Stimulated activated CD8-positive, alpha-beta memory T cell treated with anti-CD3 and anti-CD28 coated beads, Interleukin-4, amount 100 ng/mL, for 1 hour (primary cell): ENCODE measurements at places on chromosomes 3 and 15.

DNA sequence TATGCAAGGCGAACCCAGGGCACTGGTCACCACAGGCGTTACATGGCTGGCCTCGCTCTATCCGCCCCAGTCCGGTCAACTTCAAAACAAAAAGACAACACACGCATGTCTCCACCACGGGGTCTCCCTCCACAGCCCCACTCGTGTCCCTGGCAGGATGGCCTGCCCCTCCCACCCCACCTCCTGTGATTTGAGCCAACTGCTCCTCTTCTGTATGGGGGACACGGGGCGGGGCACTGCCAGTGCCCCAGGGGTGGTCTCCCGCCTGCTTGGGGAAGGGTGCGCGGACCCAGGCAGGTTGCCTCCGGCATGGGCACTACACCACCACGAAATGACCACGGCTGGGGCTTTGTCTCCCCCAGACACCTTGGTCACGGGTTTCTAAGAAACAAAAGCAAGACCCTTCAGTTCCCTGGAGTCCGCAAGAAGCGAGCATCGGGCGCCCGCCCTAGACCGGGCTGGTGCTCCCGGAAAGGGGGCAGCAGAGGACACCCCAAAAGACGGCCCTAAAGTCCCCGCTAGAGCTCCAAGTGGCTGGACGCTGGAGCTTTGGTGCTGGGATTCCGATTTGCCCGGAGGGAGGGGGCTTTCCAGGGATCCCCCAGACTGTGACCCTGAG lies 219.3 kb upstream of the PRICKLE2 start:
- no peak for DNase-seq

- no peak for DNase-seq
Observed at GRCh38 chr3:182729903-182730674, 63.2 kb upstream of the ATP11B start.

- DNase-seq, result no peak
Observed at GRCh38 chr3:48927928-48928327, 9.3 kb downstream of the ARIH2 start.

GRCh38 chr3:8501371-8502131 lies at the start of gene LMCD1:
LMCD1 (plus strand) TSS chr3:8501823; CDS start chr3:8501939, 116 bp downstream.
- peak; percentile 66 for DNase-seq

GRCh38 chr3:122892118-122892960 lies 97.5 kb downstream of the SLC49A4 start:
- no peak for DNase-seq

GRCh38 chr15:33242165-33242564 lies 47.7 kb upstream of the FMN1 start:
- no peak for DNase-seq

GRCh38 chr3:50212502-50212901 lies 7.4 kb downstream of the SLC38A3 start:
- no peak for DNase-seq

DNA sequence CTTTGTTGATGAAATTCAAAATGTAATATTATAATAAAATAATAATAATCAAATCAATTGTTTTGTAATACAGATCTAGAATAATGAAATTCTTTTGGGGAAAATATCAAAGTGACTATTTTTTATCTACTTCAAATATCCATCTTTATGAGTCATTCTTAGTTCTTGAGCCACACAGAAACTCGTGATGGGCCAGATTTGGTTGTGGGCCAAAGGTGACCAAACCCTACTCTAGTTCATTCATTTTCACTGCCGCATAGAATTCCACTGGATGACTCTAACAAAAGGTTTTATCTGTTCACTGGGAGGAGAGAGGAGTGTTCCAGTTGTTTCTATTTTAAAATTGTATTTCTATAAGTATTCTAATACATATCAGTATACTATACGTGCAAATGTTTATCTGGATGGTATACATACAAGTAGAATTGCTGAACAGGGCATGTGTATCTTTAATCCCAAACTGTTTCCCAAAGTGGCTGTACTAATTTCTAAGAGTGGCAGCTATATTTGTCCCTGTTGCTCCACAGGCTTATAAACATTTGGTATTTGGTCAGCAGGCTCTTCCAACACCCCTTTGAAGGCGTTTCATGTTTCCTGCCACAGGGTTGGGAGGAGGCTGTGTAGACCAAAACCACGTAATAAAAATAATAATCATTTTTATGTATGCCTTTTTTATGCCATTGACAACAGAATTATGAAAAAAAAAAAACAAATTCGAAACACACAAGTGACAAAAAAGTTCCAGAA lies 7.3 kb upstream of the RTP3 start:
- no peak for DNase-seq

- no peak for DNase-seq
Observed at GRCh38 chr3:58646503-58646902, 20.1 kb downstream of the FAM3D start.

- no peak for DNase-seq
Observed at GRCh38 chr3:101824702-101825101, 24.6 kb upstream of the NFKBIZ start.

DNA sequence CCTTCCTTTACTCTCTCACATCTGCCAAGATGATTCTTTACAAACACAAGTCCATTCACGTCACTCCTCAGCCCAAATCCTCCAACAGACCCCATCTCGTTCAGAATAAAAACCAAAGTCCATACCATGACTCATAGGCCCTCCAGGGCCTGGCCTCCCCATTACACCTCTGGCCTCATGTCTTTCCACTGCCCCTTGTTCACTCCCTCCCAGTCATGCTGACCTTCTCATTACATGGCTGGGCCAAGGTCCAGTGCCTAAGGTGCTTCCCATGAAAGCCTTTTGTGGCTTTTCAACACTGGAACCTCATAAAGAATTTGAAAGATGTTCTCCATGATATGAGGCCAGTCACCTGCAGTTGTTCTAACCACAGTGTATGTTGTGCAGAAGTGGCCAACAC lies 44.5 kb downstream of the NEK10 start:
- DNase-seq, result no peak

DNA sequence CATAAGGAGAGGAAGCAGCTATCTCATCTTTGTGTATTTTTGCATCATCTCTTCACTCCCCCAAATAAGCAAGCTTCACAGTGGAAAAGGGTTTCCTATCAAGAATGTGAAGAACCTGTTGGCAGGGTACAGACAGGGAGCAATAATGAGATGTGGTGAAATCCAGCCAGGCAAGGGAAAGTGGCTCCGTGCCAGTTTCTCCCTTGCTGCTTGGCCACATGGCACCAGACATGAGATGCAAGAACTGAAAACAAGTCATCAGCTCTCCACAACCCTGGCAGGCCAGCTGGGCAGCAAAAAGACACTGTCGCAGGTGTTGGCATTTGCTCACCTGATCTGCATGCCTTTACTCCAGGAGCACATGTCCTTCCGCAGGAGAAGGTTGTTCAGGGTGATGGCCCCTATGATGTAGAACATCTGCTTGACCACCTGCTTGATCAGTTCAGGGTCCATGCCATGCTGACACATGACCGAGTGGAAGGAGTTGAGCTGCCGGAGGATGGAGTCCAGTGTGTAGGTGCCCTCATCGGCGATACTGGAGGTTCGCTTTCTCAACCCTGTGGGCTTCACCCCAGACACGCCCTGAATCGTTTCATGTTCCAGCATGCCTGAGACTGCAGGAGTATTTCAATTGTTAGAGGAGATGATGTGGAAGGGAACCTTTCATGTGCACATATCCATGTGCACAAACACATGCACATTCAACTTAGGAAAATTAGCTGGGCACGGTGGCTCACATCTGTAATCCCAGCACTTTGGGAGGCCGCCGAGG lies 23.3 kb upstream of the MYO5C start:
- DNase-seq, result no peak

GRCh38 chr15:59244337-59244736 lies 37.7 kb downstream of the LDHAL6B start:
- no peak for DNase-seq

DNA sequence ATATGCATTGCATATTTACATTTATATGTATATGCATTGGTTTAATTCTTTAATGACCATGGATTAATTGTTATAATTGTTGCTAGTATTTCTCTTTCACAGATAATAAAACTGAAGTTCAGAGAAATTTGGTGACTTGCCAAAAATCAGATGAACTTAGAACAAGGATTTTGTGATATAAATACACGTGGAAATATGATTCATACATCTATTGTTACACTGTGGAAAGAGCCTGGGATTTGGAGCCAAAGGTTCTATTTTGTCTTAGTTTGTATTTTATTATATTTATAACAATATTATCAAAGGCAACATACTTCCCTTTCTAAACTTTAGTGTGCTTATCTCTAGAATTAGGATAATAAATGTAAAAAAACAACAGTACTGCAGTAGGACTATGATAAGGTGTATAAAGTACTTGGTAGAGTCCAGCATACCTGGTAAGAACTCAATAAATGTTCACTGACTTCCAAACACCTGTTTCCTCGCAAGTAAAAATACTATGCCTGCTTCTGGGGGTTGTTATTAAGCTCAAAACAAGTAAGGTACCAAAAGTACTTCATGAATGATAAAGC lies 342.9 kb downstream of the THSD4 start:
- DNase-seq, result no peak

- DNase-seq, result peak; percentile 21
Observed at GRCh38 chr15:51775967-51776816, 24.8 kb downstream of the TMOD2 start.

DNA sequence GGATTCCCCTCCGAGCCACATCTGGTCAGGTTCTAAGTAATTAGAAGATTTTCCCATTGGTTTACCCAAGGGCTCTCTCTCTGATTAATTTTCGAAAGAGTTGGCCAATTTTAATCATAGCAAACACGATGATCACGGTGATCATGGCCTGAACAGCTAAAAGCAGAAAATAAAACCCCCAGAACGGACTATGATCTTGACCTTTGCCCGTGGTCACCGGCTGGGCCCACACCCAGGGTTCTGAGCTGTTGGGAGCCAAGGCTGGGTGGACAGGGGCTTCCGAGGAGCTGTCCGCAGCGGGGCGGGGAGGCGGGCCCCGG lies 2.6 kb downstream of the GP5 start:
- DNase-seq, result no peak

DNA sequence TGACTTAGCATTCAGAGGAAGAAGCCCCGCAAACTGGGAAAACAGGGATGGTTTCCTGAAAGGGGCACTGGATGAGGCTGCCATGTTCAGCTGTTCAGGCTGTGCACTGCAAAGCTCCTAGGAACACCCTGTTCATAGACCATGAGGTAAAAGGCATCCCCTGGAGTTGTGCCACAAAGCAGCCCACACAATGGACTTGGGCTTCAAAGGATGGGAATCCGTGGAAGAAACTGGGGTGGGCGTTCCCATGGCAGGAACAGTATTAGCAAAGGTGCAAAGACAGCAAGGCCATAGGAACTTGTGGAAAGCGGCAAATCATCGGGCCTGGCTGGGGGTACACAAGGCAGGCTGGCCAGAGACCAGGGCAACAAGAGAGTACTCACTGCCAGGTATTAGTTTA lies 8.9 kb downstream of the OXTR start:
- no peak for DNase-seq

DNA sequence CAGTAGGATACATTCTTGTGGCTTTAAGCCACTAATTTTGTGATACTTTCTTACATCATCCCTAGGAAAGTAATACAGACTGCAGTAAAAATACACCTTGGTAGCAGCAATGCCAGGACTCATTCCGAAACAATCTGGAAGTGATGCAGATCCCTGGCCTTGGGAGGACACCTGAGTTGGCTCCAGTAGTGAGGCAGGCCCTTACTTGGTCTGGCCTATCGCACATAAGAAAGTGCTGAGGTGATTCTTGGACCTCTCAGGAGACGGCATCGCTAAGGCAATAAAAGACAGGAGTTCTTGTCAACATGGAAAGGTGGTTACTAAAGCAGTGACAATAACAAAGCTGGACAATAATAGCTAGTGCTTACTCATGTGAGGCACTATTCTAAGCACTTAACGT lies 126.5 kb downstream of the SUCNR1 start:
- DNase-seq, result no peak

- no peak for DNase-seq
Observed at GRCh38 chr3:100581650-100582049, 27.8 kb upstream of the ADGRG7 start.

GRCh38 chr15:95603802-95604201 lies 726.7 kb upstream of the NR2F2 start:
- DNase-seq, result no peak

GRCh38 chr3:30638685-30639412 lies 32.4 kb downstream of the TGFBR2 start:
- no peak for DNase-seq

DNA sequence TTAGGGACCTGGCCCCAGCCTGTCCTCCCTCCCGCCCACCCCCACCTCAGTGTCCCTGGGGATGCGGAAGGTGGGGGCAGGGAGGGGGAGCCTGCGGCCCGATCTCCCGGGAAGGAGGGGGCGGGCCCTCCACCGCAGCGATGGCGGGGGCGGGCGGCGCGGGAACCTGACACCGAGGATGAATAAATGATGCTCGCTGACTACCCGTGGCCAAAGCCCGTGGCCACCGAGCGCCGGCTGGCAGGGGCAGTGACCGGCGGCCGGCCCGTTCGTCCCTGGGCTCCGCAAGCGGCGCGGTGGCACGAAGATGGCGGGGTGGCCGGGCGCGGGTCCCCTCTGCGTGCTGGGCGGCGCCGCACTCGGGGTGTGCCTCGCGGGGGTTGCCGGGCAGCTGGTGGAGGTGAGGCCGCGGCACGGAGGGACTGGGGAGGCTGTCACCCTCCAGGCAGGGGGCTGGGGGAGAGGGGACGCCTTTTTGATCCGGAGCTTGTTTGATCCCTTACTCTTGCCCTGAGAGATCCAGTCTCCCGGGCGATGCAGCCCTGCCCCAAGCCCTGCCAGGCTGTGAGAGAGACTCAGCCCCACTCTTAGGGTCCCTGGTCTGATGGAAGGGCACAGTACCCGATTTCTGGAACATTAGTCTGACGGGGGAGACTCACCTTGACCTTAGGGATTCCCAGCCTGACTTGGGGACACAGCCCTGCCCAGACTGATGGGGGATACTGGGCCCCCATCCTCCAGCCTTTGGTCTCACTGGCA lies at the start of gene TMIE:
Gene TMIE, plus strand, starts transcription at position 212 of the 759 bp plus-strand sequence. Its CDS starts 96 bp downstream, at position 308.
- DNase-seq, result no peak

GRCh38 chr3:72345237-72345878 lies 502.9 kb downstream of the SHQ1 start:
- DNase-seq, result no peak

DNA sequence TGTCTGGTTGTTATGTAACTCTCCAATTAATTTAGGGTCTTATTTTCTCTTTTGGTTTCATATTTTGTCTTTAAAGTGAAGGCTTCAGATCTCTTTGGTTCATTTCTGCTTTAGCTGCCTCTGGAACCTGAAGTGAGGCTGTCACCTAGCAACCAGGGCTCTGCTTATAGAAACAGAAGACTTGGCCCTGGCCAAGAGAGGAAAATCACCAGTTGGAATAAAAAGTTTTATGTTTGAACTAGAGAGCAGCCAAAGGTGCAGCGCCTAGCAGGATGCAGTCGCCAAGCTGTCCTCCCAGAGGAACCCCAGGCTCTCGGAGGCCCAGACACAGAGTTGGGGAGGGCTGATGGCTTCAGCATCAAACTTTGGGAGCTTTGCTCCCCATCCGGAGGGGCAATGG lies 41.1 kb downstream of the LYZL4 start:
- no peak for DNase-seq

GRCh38 chr3:13385373-13385965 lies 34.7 kb downstream of the NUP210 start:
- DNase-seq, result no peak

GRCh38 chr3:62777130-62777529 lies 98.1 kb downstream of the CADPS start:
- no peak for DNase-seq
